Amniotic epithelial cell (primary cell): ENCODE measurements at places on chromosomes 11 and 22.

- no peak for DNase-seq
These were observed 597 bp downstream of the RPUSD4 start for GRCh38 chr11:126210871-126211235.

DNA sequence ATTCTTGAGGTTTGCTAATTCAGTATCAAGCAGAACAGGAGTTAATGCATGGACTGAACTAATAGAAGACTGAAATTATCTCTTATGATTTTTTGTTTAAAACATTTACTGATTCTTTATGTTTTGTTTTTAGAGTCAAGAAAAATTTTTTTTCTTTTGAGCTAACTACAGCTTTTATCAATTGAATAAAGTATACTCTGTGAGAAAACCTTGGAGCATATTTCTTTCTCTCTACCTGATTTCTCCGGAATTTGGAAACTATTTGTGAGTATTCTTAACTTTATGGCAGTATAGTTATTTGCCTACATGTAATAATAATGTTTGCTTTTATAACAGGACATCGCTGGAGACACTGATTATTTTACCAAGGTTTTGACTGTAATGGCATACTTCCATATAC is 18.1 kb upstream of the CRTAM start:
- DNase-seq: no peak

GRCh38 chr11:73199446-73199845 is 18.6 kb upstream of the P2RY2 start:
- DNase-seq: no peak

- peak; percentile 22 for DNase-seq
These were observed 9.0 kb upstream of the FLRT1 start for GRCh38 chr11:64026575-64027205.

DNA sequence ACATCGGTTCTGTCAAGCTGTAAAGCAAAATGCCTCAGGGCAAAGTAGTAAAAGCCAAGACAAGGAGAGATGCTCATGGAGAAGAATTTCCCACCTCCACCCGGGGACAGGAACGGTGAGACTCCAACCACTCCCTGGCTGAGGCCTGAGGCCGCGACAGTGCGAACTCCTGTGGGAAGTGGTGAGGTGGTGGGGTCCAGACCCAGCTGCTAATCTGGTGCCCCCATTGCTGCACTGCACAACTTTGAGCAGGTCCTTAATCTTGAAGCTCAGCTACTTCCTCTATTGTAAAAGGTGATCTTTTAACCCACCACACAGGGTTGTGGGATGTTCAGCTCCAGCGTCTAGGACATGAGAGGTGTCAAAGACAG is 83.9 kb downstream of the ZC3H12C start:
- DNase-seq: no peak

GRCh38 chr11:97202613-97203292 is 812.9 kb downstream of the JRKL start:
- DNase-seq: no peak

DNA sequence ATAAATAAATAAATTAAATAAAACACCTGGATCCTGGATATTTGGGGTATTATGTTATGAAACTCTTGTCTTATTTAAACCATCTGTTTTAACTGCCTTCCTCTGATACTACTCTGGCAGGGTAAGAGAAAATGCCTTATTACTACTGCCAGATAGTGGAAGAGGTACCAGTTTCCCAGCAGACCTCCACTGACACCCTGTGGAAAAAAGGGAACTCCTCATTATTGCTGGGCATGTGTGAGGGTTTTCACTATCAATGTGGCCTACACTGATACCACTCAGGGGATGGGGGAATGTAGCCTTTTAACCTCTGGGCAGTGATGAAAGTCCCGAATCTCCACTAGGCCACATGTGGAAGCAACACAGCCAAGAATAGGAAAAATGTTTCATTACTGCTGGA is 121.0 kb downstream of the LUZP2 start:
- no peak for DNase-seq

GRCh38 chr22:49147171-49147570 is 680.5 kb downstream of the BRD1 start:
- no peak for DNase-seq

GRCh38 chr11:122285070-122285988 is 169.3 kb upstream of the BLID start:
- peak; percentile 40 for DNase-seq

DNA sequence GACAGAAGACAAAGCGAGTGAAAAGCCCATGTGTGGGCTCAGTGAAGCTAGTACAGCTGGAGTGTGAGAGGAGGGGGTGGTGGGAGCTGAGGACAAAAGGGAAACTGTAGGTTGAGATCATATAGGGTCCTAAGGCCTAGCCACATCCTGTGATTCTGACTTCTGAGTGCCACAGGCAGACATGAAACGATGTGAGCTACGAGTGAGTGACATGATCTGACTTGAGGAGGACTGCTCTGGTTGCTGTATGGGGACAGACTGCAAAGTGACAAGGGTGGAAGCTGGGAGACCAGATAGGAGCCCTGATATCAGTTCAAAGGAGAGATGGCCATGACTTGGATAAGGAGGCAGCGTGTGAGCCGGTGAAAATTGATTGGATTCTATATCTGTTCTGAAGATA is 85.4 kb downstream of the MICAL2 start:
- DNase-seq: no peak

GRCh38 chr11:122668562-122669090 is 13.1 kb downstream of the UBASH3B start:
- peak; percentile 40 for DNase-seq

DNA sequence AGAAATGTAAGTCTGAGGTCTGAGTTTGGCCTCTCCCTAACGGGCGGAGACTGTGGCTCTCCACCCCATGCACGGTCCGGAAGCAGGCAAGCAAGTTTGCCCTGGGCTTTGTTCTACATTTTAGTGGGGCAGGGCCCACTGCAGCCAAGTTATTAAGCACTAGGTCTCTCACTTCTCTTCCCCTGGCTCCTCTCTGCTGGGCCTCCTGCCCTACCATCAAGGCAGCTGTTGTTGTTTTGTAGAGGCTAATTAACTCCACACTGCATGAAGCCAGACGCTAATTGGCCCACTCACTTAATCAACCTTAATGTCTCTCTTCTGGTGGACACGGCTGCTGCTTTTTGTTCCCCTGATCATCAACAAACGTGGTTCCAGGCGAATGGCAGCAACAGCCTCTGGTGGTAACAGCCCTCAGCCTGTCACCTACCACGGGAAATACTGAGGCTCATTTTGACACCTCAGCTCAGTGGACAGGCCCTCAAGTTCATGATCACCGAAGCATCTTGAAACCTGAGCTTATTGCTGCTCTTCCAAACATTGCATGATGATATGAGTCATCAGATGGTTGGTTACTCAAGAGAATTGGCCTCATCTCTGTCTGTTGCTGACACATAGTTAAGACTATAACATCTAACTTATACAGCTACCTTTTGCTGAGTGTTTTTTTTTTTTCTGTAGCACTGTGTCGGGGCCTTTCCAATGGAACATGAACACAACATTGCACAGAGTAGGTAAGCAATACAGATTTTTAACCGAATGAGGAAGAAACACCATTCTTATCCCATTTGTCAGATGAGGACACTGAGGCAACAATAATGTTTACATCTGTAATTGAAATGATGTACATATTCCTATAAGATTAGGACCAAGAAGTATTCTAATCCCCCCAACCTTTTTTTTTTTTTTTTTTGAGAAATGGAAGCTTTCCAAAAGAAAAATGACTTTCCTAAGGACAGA is 20.8 kb upstream of the LMO2 start:
- DNase-seq: peak; percentile 93

- DNase-seq: no peak
These were observed 9.4 kb upstream of the SLC25A1 start for GRCh38 chr22:19187716-19188563.

DNA sequence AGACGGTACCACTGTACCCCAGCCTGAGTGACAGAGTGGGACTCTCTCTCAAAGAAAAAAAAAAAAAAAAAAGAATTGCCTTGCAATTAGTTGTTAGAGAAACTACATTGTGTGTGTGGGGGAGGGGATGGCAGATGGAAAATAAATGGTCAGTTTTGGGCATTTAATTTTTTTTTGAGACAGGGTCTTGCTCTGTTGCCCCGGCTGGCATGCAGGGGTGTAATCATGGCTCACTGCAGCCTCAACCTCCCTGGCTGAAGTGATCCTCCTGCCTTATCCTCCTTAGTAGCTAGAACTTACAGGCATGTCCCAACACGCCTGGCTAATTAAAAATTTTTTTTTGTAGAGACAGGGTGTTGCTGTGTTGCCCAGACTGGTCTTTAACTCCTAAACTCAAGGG is 36.4 kb downstream of the WEE1 start:
- DNase-seq: no peak

GRCh38 chr11:94926698-94927237 is 46.6 kb downstream of the CWC15 start:
- peak; percentile 96 for DNase-seq

DNA sequence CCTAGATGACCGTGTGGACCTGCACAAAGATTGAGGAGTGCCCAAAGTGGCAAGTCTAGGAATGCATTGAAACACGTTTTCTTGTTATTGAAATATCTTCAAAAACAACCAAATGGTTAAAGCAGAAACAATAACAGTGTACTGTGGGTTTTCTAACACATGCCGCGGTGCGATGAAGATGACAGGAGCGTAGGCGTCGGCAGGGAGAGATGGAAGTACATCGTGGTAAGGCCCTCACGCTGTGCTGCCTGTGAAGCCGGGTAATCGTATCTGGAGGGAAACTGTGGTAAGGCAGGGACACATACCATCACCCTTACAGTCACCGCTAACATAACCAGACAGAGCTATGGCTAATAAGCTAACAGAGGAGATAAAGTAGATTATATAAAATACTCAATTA is 261.4 kb downstream of the TBC1D22A start:
- no peak for DNase-seq

DNA sequence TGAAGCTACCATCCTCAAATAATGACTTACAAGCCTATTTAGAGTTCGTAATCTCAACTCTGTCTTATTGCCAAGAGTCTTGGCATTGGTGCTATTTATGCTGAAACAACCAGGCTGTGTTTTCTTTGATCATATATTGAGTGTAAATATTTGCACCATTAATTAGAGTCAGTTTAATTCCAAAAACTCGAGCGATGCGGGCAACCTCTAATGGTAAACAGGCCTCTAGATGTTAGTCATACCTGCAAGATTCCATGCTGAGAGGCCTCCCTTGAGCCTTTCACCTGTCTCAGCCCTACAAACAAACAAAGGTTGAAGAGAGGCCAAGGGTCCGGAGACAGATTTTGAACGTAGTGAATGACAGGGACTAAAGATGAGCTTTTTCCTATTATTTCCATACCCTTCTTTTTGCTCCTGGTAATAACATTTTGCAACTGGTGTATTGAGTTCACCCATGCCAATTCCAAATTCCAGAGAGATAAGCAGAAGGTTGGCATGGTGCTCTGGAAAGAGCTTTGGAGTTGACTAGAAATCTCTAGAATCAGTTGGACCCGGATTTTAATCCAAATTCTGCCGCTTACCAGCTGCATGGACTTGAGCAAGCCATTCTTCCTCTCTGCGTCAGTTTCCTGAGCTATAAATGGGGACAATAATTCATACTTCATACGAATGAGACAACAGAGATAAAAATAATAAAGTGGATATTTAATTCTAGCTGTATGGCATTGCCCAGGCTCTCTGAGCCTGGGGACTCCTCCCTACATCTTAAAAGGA is 99.1 kb upstream of the ANO1 start:
- DNase-seq: no peak

DNA sequence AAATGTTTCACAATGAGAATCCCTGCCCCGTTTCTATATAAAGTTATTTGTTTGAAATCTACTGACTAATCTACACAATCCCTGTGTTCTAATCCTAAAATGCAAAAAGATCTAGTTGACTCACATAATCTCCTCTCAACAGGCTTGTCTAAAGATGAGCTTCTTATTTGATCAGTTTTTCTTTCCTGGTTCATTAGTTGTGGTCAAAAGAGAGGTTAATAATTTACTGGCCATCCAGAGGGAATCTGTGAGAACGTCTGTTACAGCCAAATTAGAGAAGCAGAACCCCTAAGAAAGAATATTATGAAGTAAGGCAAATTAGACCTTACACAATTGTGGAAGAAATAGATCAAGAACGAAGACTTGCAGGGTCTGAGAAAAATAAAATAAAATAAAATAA is 173.7 kb upstream of the ANO3 start:
- DNase-seq: no peak

- peak; percentile 5 for DNase-seq
These were observed 38.6 kb downstream of the CEP164 start for GRCh38 chr11:117366248-117366647.

- peak; percentile 37 for DNase-seq
These were observed 191.4 kb downstream of the ARHGAP42 start for GRCh38 chr11:100878474-100878873.

GRCh38 chr11:62124186-62125113 is 639 bp downstream of the INCENP start:
- DNase-seq: peak; percentile 49

DNA sequence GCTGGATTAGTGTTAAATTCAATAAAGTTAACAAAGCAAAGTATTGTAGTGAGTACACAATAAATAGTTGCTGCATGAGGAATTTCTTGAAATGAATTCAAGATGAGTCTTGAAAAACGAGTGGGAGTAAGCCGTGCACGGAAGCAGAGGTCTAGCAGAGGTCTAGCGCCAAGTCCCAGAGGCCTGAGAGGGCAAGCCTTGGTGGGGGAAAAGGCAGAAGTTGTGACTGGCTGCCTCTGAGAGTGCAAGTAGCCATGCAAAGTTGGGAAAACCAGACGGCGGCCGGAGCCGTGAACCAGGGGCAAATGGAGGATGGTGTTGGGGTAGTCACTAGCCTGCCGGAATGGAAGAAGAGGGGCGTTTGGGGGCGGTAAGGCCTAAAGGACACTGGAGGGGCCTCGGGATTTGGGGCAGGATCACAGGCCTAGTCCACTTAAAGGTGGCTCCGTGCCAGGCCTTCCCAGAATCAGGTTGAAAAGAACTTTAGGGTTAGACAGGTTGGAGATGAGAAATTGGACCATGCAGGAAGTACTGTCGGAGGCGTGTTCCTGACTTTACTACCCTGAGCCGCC is 379 bp upstream of the SLC3A2 start:
- peak; percentile 93 for DNase-seq

DNA sequence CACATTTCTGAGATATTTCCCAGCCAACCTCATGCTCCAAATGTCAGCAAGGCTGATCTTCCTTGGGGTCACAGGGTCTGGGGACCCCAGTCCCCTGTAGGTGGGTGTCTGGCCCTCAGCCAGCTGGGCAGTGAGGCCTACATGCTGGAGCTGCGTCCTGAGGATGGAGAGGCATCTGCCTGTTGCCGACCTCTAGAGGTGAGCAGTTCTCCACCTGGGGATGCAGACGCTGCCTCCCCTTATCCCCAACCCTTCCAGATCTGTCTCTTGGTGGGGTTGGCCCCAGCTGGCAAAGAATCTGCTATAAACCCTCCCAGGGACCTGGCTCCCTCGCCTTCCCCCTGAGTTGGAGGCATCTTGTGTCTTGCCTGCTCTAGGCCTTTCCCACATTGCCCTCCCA is 79.6 kb downstream of the PKNOX2 start:
- no peak for DNase-seq

DNA sequence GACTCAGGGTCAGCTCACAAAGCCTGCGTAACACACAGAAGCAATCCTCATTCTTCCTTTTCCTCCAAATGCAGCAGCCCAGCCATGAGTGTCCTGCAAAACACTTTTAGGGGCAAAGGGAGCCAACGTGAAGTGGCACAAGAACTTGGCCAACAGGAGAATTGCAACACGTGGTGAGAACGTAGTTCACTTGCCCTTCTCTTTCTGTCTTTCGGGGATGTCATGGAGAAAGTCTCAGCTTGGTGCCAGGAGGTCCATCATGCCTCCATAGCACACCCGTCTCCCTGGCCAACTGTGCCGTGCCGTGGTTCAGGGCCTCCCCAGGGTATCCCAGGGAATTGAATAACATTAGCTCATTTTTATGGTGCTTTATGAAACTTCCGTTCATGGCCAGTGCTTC is 98.5 kb upstream of the ANO1 start:
- DNase-seq: no peak

GRCh38 chr11:64233913-64234586 is at the start of gene VEGFB:
TSS of gene VEGFB (plus strand) at chr11:64234584. CDS start at chr11:64234834, 250 bp downstream.
- no peak for DNase-seq
